ENCODE measurements at places on chromosomes 2 and 18.

GRCh38 chr2:66512626-66513025 is 77.7 kb downstream of the MEIS1 start:
- no peak for DNase-seq

- no peak for DNase-seq
Measured at GRCh38 chr2:240727439-240727838, 35.8 kb downstream of the AQP12A start.

- DNase-seq = no peak
Measured at GRCh38 chr2:20580690-20581437, 70.0 kb downstream of the HS1BP3 start.

DNA sequence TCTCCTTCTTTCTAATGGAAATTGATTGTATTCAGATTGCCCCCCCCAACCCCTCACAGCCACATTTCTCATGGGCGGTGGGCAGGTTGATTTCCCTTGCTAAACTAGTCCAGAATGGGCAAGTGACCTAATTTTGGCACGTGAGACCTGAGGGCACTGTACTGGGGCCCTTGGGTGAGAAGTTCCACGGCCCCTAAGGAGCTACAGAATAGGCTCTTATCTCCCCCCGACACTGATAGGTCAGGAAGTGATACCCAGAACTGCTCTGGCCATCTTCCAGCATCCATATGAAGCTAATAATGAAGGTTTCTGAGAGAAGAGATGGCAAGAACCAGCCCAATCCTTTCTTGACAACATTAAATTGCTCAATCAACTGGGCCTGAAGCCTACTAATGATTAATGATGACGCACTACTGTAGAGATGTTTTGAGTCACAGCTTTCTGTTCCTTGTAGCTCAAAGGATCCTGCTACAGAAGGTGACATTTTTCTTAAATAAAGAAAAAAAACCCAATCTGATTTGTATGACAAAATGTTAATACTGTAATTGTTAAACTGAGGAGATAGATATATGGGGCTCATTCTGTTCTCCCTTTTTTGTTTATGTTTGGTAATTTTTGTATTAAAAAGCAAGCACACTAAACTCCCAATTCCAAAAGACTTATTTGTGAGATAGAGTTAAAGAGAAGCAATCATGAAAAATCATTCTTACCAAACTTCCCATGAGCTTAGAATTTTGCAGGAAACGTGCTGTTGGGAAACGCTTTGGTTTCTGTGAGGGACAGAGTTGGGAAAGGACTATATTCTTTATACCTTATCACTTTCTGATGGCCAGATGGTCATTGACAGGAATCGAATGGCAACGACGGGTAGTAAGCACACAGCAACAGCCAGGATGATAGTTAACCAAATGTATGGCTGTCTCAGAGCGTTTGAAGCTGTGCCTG is 28.2 kb upstream of the NARS1 start:
- no peak for DNase-seq

DNA sequence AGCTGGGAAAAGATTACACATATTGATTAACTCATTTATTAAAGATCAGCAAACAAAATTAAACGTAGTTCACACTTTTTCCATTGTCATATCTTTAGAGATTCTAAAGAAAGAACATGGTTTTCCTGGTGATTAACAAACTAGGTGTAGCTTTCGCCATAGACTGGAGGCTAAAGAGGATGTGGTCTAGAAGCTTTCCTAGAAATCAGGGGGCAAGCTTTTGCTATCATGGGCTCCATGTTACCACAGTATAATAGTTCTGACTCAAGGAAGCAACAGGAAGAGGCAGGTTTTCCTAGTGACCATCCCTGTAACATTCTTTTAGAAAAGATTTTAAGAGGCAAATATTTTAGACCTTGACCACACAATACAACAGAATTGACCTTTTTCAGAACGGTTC is 232.7 kb downstream of the METTL4 start:
- peak; percentile 40 for DNase-seq

GRCh38 chr2:215362562-215362904 is 50.7 kb downstream of the ATIC start:
- DNase-seq = no peak

GRCh38 chr2:175005733-175006264 is 618 bp upstream of the CHN1 start:
- no peak for DNase-seq

- DNase-seq = no peak
Measured at GRCh38 chr2:58890865-58891525, 649.9 kb upstream of the FANCL start.

- DNase-seq = no peak
Measured at GRCh38 chr2:177396703-177397460, 4.3 kb downstream of the AGPS start.

GRCh38 chr18:79723628-79724027 is 44.0 kb downstream of the CTDP1 start:
- no peak for DNase-seq

DNA sequence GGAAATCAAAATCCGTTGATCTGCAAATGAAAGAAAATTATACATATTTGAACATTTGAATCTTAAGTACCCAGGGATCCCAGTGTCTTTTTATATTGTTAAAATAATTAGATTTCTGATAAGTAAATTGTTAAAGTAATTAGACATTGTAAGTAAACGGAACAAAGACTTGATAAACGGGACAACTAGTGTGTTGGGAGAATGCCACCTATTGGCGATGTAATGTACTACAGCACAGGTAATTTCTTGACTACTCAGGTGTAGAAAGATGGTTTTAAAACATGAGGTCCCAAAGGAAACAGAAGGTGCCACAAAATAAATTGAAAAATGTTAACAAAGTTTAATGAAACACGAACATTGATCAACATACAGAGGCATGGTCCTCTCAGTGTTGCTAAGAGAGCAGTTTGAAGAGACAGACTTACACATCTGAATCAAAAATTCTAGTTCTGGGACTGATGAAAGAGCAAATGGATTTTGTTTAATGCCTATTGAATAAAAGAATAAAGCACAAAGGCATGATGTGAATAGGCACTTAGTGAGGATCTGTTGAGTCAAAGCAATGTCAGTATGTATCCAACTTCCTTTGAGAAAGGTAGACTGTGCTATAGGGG is 103.4 kb upstream of the RASGRP3 start:
- DNase-seq = peak; percentile 51

GRCh38 chr2:80651435-80651834 is 346.9 kb upstream of the LRRTM1 start:
- no peak for DNase-seq

- no peak for DNase-seq
Measured at GRCh38 chr2:100274076-100274475, 48.2 kb downstream of the LONRF2 start.

GRCh38 chr2:159797543-159798375 is at the start of gene CD302:
Gene CD302 (minus strand): TSS chr2:159798208. CDS start chr2:159798198, 10 bp downstream.
- DNase-seq = peak; percentile 56

DNA sequence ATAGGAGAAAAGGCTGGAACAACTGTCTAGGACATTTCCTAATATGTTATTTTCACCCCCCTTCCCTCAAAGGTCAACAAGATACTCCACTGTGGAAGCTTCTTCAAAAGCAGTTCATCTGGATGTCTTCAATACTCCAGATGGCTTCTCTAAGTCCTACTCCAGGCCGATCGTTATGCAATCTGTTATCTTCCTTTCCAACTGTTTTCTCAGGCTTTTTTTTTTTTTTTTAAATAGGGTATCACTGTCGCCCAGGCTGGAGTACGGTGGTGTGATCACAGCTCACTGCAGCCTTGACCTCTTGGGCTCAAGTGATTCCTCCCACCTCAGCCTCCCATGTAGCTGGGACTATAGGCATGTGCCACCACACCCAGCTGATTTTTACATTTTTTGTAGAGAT is 26.3 kb downstream of the ATP8B1 start:
- peak; percentile 5 for DNase-seq

GRCh38 chr2:152925547-152926448 is 207.4 kb downstream of the ARL6IP6 start:
- DNase-seq = peak; percentile 78

DNA sequence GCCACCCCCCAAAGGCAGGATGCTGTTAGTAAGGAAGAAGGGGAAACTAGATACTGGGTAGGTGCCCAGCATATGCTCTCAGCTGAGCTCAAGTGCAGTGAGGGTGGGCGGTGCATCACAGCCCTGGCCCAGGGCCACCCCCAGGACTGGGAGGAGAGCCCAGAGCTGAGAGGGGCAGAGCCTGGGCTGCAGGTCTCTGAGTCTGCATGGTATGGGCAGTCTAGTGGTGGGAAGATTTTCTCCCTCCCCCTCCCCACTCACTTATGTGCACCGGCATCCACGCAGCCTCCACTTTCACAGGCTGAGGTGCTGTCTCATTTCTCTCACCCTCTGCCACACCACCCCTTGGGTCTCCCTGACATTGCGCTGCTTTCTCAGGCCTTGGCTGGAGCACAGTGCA is 48.5 kb upstream of the CAB39 start:
- DNase-seq = no peak

- no peak for DNase-seq
Measured at GRCh38 chr2:16566701-16567100, 98.9 kb downstream of the CYRIA start.

GRCh38 chr2:85994897-85995647 is 106.3 kb upstream of the ST3GAL5 start:
- DNase-seq = no peak

- no peak for DNase-seq
Measured at GRCh38 chr18:57629422-57629821, 7.8 kb upstream of the NARS1 start.

DNA sequence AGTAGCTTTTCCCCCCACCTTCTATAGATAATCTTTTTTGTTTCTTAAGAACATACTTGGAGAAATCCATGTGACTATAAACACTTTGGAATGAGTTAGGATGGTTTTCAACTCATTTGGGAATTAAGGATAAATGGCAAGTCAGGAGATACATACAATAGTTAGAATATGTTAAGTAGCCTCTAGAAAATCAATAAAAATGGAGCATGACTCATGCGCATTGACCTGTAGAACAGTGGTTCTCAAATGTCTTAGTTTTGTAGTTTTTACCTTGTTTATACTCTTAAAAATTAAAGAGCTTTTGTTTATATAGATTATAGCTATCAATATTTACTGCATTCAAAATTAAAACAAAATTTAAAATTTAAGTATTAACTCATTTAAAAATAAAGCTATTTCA is 24.7 kb downstream of the NUP35 start:
- no peak for DNase-seq

GRCh38 chr18:7904529-7904928 is 337.4 kb downstream of the PTPRM start:
- DNase-seq = no peak

DNA sequence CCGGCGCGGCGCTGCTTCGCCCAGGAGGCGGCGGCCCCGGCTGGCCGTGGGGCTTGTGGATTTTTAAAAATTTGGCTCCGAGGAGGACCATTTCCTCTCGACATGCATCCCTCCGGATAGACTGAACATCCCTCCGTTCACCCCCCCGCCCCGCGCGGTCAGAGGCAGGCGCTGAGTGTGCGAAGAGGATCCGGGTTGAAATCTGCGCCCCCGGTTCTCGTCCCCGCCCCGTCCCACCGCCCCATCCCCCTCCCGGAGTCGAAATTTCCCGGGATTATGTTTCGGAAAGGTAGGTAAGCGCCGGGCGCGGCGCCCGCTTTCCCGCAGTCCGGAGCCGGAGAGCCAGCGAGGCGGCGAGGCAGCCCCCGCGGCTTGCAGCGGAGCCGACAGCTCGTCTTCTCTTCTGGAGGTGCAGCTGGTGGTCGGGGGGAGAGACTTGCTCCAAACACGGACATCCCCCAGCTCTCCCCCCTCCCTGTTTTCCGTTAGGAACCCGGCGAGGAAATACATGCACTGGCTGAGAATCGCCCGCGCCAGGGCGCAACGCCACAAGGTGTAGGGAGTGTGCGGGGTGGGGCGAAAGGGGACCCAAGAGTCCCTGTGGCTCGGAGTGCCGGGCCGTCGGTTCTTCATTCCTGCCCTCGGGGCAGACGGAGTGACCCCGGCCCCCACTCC is at the start of gene PRKCE:
PRKCE (plus strand) TSS at position 261 of the 675 bp plus-strand sequence.
- DNase-seq = peak; percentile 49

DNA sequence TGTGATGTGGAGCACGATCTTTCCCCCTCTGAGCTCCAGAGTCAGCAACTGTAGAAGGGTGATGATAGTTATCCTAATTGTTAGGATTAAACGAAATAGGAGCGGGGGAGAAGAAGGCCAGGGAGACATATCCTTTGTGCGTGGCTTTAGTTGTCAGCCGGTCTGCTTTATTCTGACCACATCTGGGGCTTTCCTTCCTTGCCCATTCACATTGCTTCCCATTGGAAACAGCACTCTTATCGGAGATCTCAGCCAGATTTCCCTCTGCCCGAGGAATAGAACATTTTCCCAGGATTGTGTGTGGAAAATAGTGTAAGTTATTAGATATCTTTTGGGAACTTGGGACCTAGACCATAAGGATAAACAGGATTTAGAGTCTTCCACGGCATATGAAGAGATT is 1.5 kb downstream of the RALB start:
- DNase-seq = no peak

DNA sequence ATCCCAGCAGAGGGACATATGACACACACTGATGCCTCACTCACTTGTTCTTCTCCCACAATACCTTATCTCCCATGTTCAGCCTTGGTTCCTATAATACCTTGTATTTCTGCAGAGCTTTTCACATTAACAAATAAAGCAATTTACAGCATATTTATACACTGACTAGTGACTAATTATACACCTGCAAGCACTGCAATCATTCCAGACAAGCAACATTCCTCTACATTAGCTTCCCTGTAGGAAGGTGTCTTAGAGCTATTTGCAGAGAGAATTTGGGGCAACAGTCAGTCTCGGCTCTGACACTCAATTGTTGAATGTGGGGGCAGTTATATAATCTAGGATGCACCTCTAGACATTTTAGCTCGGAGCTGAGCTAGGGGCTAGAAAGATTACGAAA is 9.5 kb upstream of the INSIG2 start:
- no peak for DNase-seq

DNA sequence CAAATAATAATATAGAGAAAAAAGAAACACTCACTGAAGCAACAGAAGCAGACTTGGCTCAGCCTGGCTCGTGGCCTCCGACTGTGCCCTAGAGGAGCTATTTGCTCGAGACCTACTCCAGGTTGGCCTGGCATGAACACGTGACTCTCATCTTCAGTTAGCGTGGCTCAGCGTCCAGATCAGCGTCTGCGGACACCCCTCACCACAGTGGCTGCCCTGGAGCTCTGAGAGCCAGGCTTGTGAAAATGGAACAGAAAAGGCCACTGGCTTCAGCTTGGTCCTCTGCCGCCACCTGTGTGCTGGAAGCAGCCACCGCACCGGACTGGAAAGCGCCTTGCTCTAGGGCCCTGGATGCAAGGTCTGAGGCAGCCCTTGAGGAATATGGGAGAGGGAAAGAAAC is 1184.0 kb upstream of the GYPC start:
- DNase-seq = no peak

- DNase-seq = no peak
Measured at GRCh38 chr2:208037564-208038487, 12.5 kb upstream of the PLEKHM3 start.

GRCh38 chr2:238398577-238398976 is 28.1 kb upstream of the ASB1 start:
- no peak for DNase-seq
